ENCODE measurements at places on chromosomes 2 and 18.

- no peak for DNase-seq
Measured at GRCh38 chr2:65604246-65604645, 171.8 kb upstream of the SPRED2 start.

DNA sequence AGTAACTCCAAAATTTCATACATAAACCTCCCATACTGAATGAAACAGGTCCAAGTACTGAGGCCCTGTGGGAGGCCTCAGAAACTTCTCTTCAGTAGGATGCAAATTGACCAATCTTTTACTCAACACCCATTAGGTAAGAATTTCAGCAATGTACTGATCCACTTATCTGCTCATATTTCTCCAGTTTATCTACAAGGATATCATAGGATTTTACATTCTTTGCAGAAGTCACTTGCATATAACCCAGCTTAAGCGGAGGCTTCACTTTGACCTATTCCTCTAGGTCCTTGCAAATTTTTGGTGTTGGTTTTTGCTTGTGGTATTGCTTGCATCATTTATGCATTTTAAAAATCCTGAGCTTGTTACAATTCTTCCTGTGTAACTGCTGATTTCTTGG, 28.8 kb upstream of the SLC3A1 start:
- DNase-seq, result no peak

DNA sequence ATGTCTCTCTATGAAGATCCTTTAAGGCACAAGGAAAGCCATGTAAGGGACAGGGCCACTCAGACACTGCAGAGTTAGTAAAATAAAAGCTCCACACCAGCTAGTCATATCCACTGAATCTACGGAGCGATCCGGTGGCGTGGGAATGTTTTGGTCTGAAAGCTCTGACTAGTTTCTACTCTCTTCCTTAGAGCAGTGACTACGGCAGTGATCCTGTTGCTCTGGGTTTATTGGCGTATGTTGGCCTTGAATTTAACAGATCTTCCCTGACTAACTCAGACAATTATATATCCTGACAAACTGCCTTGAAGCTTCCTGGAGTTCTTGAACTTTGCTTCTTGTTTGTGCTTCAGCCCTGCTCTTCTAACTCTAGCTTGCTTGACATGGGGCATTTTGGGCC, 115.3 kb upstream of the FZD5 start:
- DNase-seq, result no peak

DNA sequence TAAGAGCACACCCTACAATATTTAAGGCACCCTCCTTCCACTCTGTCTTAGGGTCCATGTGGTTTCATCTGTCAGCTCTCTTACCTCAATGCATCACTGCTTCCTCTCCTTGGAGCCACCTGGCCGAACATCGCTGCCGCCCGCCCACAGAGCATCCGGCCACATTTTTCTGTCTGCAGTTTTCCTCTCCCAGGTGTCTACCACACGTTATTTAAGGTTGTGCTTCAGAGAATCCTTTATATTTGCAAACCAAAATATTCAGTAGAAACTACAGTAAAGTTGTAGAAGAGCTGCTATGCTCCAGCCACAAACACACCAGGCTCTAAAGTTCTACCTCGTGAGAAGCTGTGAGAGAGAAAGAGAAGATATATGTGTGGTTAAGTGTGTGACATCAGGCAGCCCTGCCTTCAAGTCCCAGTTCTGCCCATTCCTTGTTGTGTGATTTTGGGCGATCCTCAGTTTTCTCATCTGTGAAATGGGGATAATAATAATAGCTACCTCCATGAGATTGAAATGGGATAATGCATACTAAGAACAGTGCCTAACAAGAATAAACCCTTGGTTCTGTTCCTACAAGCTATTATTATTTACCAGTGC, 4.9 kb upstream of the STK17B start:
- peak; percentile 94 for DNase-seq

- DNase-seq, result no peak
Measured at GRCh38 chr2:79369127-79369526, 143.7 kb upstream of the CTNNA2 start.

GRCh38 chr2:38203446-38203810, 127.5 kb upstream of the CYP1B1 start:
- no peak for DNase-seq

- no peak for DNase-seq
Measured at GRCh38 chr2:68134554-68134953, 23.1 kb upstream of the PNO1 start.

DNA sequence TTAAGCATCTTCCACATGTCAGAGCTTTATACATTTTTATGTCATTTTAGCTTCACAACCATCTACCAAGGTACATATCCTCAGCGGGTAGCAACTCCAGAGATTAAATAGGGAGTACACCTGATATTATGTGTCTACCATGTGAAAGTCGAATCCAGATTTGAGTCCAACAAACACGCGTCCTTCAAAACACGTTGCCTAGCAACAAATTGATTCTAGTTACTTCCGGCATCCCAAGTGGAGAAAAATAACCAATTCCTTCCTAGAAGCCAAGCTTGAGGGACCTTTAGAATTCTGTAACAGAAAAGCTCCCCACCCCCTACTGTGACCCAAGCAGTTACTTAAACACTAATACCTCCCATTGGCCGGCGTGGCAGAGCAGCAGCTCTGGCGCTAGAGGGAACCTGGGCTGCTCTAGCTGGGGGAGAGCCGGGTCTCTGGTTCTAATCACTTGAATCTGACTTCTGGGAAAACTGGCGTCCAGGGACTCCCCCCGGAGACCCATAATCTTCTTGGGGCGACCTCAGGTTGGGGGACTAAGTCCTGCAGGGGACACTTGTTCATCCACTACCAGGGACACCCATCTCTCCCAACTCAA, at the start of gene ERICH2:
Gene ERICH2 (plus strand): TSS at position 371 of the 598 bp plus-strand sequence. CDS start 304 bp downstream, outside the sequence.
- no peak for DNase-seq

DNA sequence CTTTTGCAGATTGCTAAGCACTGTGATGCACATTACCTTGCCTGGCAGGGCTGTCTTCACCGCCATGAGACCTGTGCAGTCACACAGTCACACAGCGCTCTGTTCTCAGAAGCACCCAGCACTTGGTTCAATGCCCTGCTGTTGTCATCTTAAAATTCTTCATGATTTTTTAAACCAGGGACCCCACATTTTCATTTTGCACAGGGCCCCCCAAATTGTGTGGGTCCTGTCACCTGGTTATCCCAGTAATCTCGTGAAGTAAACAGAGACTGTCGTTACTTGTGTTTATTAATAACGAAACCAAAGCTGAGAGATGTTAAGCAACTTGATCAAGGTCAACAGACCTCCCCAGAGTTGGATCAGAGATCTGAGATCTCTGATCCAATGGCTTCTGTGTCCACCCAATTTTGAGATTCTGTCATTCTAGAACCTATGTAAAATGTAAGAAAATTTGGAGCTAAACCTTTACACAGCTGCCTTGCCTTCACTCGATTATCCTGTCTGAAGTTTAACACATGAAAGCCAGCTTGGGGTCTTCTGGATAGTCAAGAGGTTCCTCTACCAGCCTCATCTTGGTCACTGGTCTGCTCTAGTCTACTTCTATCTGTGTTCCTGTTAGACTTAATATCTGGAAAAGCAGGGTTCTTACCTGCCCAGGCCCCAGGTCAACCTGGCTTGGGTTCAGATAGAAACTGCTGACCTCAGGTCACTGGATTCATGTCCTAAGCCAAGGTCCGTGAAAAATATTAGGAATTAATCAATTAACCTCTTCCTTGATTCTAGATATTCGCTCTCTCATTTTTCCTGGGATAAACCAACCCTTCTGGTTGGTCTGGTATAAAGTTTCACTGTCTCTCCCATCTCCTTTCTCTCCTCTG, 13.7 kb upstream of the TTC39C start:
- no peak for DNase-seq

GRCh38 chr2:163348857-163349380, 386.9 kb downstream of the FIGN start:
- no peak for DNase-seq

DNA sequence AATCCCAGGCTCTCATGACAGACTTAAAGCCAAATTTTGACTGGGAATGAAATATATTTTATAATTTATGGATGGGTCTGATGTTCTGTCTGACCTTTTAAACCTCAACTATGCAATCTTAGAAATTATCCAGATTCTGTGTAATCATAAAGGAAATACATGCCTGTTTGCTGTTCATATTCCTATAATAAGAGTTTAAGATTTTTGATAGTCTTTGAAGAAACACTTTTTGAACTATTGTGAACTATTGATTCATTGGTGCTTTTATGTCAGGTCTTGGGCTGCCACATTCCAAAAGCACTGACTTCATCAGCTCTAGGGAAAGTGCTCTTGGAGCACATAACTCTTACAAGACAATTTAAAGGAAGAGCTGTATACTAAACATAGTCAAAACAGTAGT, 64.2 kb downstream of the CCDC150 start:
- no peak for DNase-seq

Data from GM06990 (cell line).